Activated CD8-positive, alpha-beta T cell treated with anti-CD3 and anti-CD28 coated beads for 36 hours (primary cell): ENCODE measurements at places on chromosomes 2 and 18. TPM values are rescaled to one million over a fixed set of nuclear protein-coding genes. Genes with fewer than 3 reads are reported as not detected.

DNA sequence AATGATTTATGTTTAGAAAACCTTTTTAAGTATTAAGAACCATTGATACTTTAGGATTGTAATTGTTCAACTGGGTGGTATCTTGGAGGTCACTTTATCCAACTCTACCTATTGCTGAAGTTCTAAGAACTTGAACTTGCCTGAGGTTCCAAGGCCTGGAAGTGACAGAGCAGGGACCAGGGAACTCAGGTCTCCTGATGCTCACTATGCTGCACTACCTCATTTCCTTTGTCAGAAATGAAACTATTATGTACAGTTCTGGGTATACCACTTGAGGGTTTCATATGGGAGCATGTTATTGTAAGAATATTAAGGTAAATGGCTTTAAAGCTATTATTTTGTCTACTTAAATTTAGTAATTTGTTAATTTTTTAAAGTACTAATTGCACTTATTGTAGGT is 3.0 kb downstream of the MBD5 start:
- peak; percentile 23 for DNase-seq
- no peaks in the 10 kb centered on the region for H3K27me3 ChIP-seq
- peak overlapping the region; percentile 63 for H3K4me3 ChIP-seq
- H3K27ac ChIP-seq: peak overlapping the region; percentile 93

DNA sequence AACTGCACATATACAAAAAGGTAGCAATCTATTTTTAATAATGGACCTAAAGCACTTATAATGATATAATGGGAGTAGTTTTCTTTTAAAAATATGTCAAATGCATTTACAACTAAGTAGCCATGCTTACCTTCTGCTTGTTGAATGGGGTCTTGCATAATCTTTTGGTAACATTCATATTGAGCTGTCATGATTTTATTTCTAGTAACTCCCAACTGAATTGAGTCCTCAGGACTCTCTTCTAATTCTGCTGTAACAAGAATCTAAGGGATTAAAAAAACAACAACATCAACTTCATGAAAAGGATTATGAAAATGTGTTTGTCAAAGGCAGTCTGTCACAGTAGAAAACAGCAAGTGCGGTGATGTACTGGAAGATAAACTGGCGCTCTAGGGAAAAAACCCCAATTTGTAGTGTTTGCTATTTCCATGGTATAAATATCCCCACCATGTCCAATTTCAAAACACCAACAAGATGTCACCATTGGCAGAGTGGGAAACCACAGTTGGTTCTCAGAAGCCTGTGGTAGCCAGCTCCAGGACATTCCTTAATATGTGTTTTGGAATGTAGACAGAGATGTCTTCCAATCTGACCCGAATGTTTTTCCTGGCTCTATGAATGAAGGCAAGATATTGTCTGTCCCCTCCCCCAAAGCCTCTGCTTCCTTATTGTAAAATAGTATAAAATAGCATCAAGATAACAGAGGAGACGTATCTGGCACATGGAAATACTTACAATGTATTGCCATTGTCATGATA is 64.8 kb downstream of the CALCRL start:
- H3K4me1 ChIP-seq: no peaks in the 10 kb centered on the region
- no peaks in the 10 kb centered on the region for H3K27me3 ChIP-seq
- no peak for DNase-seq
- H3K36me3 ChIP-seq: no peaks in the 10 kb centered on the region

DNA sequence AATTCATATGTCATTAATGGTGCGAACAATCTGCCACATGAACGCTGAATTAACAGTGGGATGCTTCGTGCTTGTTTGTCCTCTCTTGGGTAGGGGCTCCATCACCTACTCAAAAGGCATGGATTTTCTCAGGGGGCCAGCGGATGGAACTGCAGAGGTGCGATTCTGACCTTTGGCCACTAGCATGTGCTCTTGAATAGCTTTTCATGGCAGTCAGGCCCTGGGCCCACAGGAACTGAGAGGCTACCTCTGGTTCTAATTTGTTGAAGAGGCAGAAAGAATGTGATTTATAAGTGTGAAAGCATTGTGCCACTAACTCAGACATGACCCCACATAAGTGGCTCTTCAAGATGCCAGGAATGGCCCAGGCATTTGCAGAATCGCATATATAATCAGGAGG is 283.2 kb downstream of the INSIG2 start:
- H3K36me3 ChIP-seq: no peaks in the 10 kb centered on the region
- no peak overlapping the region for H3K27ac ChIP-seq
- no peak overlapping the region for H3K4me3 ChIP-seq
- peaks cover 15% of the 10 kb centered on the region for H3K27me3 ChIP-seq

DNA sequence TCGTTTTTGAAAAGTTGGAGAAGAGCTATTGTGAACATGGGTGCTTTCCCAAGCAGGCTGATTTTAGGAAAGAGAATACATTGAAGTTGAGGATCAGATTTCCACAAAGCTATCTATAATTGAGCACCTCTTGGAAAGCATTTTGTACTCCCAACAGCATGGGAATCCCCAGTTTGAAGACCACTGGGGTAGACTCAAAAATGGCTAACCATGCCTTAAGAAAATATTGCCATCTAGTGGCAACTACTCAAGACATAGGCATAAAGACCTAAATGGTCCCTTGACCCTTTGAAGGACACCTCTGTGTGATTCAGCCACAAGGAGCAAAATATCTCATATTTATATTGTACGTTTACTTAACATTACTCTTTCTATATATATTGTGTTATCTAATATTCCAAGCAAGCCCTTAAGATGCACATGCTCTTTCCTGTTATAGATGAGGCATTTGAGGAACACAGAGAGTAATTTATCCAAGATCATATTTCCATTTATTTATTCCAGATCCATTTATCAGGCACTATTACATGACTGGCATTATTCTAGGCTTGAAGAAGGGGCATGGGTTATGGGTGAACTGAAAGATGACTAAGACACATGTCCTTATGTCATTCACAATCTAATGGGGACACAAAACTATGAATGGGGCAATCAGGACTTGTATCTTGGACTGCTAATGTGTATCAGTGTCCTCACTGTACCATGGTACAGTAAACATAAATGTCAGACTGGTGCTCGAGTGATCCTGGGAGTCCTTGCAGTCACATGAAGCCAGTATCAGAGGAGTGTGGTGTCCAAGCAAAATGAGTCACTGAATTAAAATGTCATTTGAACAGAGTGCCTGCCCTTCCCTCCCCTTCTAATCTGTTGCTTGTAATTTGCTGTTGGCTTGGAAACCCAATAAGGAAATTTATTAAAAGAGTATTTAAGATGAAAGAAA is 121.0 kb upstream of the XPO1 start:
- no peak for DNase-seq
- no peaks in the 10 kb centered on the region for H3K27me3 ChIP-seq
- H3K4me1 ChIP-seq: peaks cover 8% of the 10 kb centered on the region
- no peak overlapping the region for H3K27ac ChIP-seq
- no peaks in the 10 kb centered on the region for H3K36me3 ChIP-seq
- no peak overlapping the region for H3K4me3 ChIP-seq

DNA sequence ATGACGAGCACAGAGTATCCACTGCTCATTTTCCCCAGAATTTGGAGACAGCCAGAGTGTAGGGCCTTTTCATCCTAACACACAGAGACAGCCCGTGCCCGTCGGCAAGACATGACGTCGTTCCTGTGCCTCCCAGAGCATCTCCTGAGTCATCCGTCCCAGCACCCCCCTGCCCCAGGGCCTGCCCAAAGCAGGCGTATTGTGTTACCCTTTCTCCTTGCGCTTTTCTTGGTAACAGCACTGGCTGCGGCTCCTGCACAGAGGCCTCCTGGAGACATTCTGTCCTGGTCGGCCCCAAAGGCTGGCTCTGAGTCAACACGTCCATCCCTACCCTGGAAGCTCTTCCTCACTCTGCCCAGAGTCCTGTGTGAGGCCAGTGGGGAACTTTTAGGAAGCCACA is 217.1 kb downstream of the KLHL29 start:
- H3K27me3 ChIP-seq: no peaks in the 10 kb centered on the region
- H3K4me3 ChIP-seq: no peak overlapping the region
- no peaks in the 10 kb centered on the region for H3K4me1 ChIP-seq
- H3K36me3 ChIP-seq: no peaks in the 10 kb centered on the region
- no peak for DNase-seq

GRCh38 chr18:77495982-77496690 is 246.5 kb downstream of the GALR1 start:
- no peak for DNase-seq
- H3K4me1 ChIP-seq: no peaks in the 10 kb centered on the region
- H3K4me3 ChIP-seq: no peak overlapping the region
- H3K27ac ChIP-seq: no peak overlapping the region
- H3K36me3 ChIP-seq: no peaks in the 10 kb centered on the region

- no peak overlapping the region for H3K27ac ChIP-seq
- no peaks in the 10 kb centered on the region for H3K27me3 ChIP-seq
- no peak overlapping the region for H3K4me3 ChIP-seq
Measured at GRCh38 chr2:109384308-109385271, 229.2 kb downstream of the SEPTIN10 start.

- no peaks in the 10 kb centered on the region for H3K36me3 ChIP-seq
- H3K27ac ChIP-seq: no peak overlapping the region
- no peak for DNase-seq
- peaks cover 4% of the 10 kb centered on the region for H3K27me3 ChIP-seq
- no peak overlapping the region for H3K4me3 ChIP-seq
Measured at GRCh38 chr2:225998653-225999052, 599.1 kb downstream of the NYAP2 start.

- peak overlapping the region; percentile 69 for H3K27ac ChIP-seq
- no peaks in the 10 kb centered on the region for H3K27me3 ChIP-seq
- H3K4me1 ChIP-seq: peaks cover 29% of the 10 kb centered on the region
- DNase-seq: peak; percentile 16
- H3K4me3 ChIP-seq: peak overlapping the region; percentile 73
Measured at GRCh38 chr2:203327582-203327900, 653 bp upstream of the ABI2 start.

DNA sequence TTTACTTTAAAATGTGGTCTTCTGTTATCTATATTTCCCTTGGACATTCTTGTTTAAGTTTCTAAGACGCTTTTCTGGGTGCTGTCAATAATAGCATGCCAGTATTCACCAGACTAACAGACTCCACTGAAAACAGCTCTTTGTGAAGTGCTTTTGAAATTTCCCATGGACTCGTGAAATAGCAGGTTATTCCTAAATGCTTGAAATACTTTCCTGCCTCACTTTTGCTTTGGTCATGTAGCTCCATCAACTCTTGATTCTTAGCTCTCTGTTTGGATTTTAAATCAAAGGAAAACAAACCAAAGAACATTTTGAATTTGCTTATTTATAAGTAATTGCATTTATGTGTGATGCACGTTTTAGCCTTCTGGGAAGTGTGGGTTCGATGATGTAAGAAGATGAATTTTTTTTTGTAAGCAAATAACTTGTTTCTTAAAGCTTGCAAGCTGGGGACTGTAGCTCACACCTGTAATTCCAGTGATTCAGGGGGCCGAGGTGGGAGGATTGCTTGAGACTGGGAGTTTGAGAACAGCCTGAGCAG is 147.8 kb downstream of the WDSUB1 start:
- H3K27ac ChIP-seq: no peak overlapping the region
- no peaks in the 10 kb centered on the region for H3K36me3 ChIP-seq

Gene CD8B2
- total RNA-seq: 3.9 TPM

Gene ADD2
- 24.5 TPM for total RNA-seq

Gene NTSR2
- not detected for total RNA-seq

Gene SGO2
- total RNA-seq: 50.2 TPM
